T-helper 2 cell (primary cell): ENCODE measurements at places on chromosomes 5 and 9.

DNA sequence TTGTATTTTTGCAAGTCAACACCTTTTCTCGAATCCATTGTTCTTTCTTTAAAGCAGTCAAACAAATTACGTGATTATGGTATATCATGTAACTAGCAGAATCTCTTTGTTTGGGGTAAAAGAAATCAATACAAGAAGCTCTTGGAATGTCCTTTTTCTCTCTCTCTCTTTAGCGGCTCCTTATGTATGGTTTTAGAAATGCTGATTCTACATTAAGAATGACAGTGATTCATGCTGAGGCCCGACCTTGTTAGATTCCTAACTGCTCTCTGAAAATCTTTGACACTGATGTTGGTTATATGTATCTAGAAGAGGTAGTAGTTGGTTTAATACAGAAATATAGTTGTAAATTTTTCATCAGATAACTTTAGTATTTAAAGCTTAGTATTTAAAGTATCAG is 76.4 kb downstream of the SNX24 start:
- DNase-seq: no peak

- DNase-seq: no peak
Measured at GRCh38 chr9:78547831-78548230, 250.9 kb downstream of the PSAT1 start.

DNA sequence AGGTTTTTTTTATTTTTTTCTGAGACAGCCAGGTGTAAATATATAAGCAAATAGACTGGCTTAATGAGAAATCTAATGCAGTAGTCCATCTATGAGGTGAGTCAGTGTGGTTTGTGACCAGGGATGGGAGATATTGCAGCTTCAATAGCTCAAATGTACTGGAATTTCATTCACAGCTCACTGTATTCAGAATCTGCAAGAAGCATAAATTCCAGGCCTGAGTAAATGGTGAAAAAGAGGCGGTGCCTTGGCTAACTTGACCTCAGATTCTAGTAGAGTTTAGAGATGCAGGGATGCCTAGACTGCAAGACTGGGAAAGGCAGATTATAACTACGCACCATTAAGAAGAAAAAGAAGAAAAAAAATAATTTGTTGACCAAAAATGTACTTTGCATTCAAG is 151.9 kb upstream of the SMC2 start:
- DNase-seq: no peak

- DNase-seq: no peak
Measured at GRCh38 chr5:8720506-8720905, 825.4 kb downstream of the SEMA5A start.

DNA sequence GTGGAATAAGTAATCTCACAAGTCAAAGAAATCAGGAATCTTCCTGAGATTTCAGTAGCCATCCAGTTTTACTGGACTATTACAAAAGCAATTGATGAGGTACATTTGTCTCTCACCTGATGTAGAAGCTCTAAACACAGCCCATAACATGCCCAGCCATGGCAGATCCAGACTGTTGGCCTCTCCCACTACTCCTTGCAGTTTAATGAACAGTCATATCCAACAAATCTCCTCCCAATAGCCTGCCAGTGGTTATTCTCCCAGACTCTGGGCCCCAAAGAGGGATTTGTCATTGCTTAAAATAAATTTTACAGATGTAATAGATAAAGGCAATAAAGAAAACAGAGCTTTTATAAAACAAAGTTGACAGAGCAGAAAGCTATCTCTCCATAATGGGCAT is 80.8 kb downstream of the ZNF608 start:
- DNase-seq: no peak
